ENCODE measurements at places on chromosomes 5 and 9. TPM values are rescaled to one million over a fixed set of nuclear protein-coding genes. Genes with fewer than 3 reads are reported as not detected.

Gene CNTNAP3B
- 47.1 TPM for total RNA-seq

Gene PHF24
- not detected for total RNA-seq

Gene SLC6A3
- not detected for total RNA-seq

Gene HNRNPA0
- total RNA-seq, result 8.6 TPM

Gene NKD2
- total RNA-seq, result 6.5 TPM

Gene PRDM9
- not detected for total RNA-seq

Gene GEMIN5
- total RNA-seq, result 11.0 TPM

Gene GNA14
- 3.5 TPM for total RNA-seq

Gene PAIP1
- 93.6 TPM for total RNA-seq

Gene SPATA31C1
- total RNA-seq, result not detected

Gene FBLL1
- total RNA-seq, result not detected

Gene TAF11L10
- not detected for total RNA-seq

Gene INSL6
- not detected for total RNA-seq

- no peak for DNase-seq
Observed at GRCh38 chr9:78311886-78312524, 15.1 kb downstream of the PSAT1 start.

DNA sequence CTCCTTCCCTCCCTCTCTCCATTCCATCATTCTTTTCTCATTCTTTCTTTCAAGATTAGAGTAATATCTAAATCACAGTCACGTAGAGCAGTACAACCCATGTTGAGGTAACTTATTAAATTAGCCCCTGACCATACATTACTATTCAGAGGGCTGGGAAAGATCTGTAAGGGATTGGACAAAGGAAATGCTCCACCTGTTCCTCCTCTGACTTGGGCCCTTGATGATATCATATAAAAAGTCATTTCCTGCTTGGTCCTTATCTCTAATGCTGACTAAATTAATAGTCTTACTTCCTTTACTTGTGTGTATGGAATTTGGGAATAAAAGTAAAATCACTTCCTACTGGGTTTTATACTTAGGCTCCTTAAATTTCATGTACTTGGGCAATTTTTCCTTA lies 40.8 kb downstream of the SNX18 start:
- DNase-seq, result no peak

- DNase-seq, result no peak
Observed at GRCh38 chr5:115072266-115073064, 97.2 kb downstream of the TRIM36 start.

DNA sequence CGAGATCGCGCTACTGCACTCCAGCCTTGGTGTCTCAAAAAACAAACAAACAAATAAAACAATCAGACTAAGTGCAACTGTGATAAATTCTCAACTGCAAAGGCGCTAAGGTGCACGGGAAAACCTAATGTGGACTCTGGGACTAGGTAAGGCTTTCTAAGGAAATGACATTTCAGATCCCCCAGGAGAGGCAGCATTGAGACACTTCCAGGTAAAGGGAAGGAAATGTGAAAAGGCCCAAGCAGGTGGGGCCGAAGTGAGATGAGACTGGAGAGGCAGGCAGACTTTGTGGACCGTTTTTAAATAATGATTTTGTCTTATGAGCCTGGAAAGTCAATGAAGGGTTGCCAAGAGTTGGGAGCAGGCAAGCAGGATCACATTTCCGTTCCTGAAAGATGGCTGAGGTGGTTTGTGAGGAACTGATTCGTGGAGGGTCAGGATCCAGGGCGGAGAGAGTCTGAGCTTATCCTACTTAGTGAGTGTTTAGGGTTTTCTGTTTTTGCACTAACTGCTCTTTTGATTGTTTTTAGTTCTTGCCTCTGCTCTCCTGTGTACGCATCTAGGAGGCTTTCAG lies 2.0 kb upstream of the APBA1 start:
- DNase-seq, result no peak

- no peak for DNase-seq
Observed at GRCh38 chr5:64977779-64978178, 209.0 kb downstream of the CWC27 start.

DNA sequence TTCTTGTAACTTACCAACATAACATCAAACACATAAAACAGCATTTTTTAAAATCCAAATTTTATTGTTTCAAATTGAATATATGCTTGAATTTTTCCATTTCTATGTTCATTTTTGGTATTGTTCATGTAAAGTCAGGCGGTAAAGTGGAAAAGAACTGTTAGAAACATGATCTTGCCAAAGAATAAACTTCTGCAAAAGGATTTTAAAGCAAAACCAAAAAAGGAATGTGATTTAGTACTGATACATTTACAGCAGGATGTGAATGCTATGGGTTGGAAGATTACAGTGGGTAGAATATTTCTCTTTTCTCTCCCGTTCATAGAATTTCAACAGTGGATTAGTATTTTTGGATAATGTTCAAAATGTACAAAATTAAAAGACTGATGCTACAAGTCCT lies 277.2 kb upstream of the MPDZ start:
- DNase-seq, result no peak

DNA sequence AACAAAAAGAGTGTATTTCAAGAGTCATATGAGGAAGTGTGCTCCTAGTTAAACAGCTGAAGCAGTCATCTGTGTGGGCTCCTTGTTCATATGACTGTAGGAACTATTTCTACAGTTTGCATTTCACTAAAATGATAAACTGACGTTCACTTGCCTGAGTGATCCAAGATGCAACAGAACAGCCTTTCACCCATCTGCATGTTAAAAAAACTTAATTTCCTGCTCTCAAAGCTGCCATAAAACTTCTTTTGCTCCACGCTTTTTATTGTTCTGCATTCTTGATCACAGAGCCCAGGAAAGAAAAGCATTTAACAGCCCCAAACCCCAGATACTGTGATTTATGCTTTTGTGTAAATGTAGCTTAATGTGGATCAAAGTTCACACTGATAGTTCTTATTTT lies 43.9 kb downstream of the ZNF608 start:
- DNase-seq, result no peak

DNA sequence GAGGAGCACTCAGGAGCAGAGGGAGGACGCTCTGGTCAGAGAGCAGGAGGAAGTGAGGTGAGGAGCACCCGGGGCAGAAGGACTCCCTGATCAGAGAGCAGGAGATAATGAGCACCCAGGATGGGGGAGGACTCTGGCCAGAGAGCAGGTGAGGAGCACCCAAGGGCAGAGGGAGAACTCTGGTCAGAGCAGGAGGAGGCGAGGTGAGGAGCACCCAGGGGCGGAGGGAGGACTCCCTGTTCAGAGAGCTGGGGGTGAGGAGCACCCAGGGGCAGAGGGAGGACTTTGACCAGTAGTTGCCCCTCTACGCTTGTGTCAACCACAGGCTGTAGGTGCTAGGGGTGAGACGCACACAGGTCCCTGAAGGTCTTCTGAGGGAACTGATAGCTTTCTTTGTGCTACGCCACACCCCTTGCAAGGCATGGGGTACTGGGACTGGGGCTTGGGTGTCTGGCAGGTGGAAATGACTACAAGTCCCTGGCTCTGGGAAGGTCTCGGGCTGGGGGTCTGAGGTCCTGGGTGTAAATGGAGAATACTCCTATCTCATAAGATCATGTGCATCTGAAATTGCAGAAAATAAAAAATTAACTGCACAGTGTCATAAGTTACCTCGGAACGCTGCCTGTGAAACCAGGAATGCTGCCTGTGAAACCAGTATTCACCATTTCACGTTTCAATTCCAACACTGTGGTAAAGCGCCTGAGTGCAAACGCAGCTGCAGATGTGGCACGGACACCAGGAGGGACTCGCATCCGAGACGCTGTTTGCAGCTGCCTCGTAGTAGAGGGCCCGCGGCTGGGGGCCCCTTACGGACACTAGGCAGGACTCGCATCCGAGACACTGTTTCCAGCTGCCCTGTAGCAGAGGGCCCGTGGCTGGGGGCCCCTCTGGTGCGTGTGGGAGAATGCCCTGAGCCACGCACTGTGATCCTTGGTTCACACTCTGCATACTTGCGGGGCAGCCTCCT lies 27.0 kb upstream of the SLC6A3 start:
- no peak for DNase-seq

- DNase-seq, result no peak
Observed at GRCh38 chr9:137515338-137515724, 34.9 kb downstream of the PNPLA7 start.

DNA sequence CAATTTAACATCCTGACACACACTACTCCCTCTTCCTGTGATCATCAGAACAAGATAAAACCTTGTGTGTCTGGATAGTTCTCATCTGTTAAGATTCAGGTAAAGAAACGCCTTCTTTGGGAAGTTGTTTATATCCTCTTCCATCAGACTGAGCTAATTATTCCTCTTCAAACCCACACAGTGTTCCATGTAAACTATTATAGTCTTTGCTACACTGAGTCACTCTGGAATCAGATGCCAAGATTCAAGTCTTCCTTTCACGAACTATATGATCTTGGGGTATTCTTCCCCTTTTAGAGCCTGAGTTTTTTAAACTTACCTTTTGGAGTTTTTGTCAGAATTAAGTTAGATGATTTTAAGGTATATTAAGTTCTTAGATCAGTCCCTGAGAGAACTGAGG lies 2.0 kb downstream of the OR1J1 start:
- DNase-seq, result no peak

DNA sequence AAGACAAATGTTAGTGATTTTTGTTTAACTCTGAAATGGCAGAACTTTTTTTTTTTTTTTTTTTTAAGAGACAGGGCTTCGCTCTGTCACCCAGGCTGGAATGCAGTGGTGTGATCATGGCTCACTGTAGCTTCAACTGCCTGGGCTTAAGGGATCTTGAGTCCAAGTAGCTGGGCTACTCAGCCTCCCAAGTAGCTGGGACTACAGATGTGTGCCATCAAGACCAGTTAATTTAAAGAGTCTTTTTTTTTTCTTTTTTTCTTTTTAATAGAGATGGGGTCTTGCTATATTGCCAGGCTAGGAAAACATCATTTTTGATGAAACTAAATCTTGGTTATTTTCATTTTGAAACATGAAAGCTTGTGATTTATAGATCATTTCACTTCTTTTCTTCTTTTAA lies 91.6 kb upstream of the PTCH1 start:
- DNase-seq, result no peak

DNA sequence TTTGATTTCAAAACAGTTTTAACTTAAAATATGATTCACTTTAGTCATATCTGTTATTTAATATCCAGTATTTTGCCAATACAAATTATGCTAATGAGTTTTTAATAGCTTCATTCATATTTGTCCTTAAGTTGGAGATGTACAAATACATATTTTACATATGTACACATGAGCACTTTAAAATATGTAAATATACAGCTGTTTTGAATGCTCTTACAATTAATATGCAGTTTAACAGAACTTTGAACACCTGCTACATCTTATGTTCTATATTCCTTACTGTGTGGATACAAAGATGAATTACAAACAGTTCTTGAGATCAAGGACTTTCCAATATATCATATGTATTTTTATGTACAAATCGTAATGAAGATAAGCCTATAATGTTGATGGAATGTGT lies 74.0 kb downstream of the CHSY3 start:
- no peak for DNase-seq

GRCh38 chr5:112417931-112418658 lies 982 bp downstream of the EPB41L4A start:
- DNase-seq, result no peak

DNA sequence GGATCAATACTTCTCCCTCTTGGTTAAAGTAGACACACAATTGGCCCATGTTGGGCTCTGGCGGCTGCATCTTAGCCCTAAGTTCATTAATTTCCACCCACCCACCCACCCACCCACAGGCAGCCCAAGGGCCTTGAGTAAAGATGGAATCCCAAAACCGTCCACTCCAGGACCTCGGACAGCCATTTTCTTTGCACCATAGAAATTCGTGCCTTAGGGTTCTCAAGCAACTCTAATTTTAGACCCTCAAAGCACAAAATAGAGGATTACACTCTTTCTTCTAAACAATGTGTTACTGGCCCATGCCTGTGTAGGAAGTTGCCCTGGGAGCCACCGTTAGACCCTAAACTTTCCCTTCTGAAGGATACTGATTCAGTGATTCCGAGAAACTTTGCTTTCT lies 568.5 kb downstream of the IRX1 start:
- DNase-seq, result no peak

DNA sequence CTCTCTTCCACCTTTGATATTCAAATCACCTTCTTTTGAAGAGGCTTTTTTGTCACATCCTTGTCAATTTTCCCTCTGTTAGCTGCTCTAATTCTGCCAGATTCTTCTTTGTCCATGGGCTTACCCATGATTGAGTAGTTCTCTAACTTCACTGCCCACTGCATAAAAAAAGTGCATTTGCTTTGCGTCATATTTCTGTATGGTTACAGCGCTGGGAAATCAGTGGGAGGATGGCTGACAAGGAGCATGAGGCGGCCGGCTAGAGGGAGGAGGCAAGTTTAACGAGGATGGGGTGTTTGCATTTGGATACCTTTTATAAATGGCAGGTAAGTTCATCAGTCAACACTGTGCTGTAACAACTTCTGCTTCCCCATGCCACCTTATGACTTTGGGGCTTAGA lies 116.5 kb upstream of the LHFPL2 start:
- no peak for DNase-seq

DNA sequence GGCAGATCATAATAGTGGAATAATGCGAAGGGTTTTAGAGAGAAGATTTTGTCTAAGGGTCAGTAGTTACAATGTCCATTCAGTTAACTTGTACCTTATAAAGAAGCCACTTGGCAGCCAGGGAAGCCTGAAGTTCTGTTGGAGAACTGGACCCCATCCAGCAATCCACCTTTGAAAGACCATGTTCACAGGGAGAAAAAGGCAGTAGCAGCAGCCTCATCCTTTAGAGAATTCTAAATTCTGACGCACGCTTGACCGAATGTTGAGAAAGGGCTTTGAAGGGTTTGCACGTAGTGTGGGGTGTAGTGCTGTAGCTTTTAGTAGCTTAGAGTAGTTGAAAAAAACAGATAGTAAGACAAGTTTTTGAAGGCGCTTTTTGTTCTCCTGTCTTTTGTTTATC lies 42.8 kb downstream of the MCCC2 start:
- no peak for DNase-seq

DNA sequence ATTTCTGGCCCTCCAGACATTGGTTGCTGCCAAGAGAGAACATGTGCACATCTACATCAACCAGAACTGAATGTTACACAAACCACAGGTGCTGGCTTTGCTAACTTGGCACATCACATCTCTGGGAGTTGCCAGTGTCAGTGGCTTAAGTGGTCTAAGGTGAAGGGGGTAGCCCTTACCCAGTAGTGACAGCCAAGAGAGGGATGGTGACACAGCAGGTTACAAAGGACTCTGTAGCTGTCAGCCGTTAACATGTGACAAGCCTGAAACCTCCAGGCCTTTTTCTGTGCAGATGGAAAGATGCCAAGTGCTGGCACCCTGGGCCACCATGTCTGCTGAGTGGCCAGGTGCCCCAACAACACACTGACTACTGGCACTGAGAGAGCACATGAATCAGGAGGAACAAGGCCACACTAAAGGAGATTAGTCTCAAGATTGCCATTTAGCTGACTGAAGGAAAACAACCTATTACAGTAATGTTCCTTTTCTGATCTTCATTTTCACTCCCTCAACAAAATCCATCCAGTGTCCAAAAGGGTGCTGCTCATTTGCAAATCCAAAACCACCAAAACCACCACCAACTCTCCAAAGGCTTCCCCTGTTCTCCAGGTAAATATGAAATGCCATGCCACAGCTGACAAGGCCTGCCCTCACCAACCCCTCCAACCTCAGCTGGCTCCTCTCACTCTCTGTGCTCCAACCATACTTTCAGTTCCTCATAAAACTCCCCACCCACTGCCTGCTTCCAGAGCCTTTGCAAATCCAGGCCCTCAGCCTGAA lies 20.2 kb downstream of the SIL1 start:
- no peak for DNase-seq

GRCh38 chr5:4042311-4042710 lies 446.7 kb downstream of the IRX1 start:
- no peak for DNase-seq

All from ascending aorta (tissue), 2 donors.